ENCODE measurements at places on chromosomes 7 and 10.

DNA sequence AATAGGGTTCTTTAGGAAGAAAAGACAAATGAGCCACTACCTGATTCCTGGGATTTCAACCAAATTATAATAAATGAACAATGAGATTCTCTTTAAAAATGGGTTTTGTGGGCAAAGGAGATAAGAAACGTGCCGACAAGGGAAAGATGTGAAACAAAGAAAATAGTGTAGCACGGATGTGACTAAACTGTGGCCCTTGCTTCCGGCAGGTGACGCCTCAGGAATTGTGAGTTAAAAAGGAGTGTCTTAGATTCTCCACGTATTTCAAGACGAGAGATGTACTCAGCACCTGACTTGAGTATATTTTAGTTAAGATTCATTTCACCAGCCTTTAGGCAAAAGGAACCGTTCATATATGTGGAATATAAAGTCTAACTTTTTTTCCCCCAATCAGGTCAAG lies 75.9 kb downstream of the DNAH11 start:
- DNase-seq, result no peak

DNA sequence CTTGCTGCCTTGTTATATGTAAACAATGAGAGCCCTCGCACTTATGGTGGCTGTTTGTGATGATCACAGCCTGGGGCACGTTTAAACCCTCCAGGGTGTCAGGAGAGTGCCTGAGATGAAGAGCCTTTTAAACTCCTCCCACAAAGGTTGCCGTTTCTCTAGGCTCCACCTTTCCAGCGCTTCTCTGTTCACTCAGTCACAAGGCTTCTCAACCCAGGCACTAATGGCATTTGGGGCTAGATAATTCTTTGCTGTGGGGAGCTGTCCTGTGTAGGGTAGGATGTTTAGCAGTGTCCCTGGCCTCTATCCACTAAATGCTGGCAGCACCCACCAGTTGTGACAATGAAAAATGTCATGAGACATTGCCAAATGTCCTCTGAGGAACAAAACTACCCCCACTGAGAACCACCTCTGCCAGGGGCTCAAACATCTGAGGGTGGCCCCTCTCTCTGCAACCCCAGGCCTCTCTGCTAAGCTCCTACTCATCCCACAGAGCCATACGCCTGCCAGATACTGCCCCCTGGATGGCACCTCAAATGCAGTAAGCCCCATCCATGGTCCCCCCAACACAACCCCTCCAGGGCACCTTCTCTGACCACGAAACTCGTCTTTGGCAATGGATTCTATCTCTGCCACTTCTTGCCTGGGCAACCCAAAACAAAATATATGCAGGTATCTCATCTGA lies 144.3 kb upstream of the ZMIZ1 start:
- no peak for DNase-seq

- no peak for DNase-seq
Measured at GRCh38 chr10:106935978-106936451, 228.5 kb downstream of the SORCS1 start.

GRCh38 chr10:76902949-76903348 lies 734.7 kb downstream of the KCNMA1 start:
- no peak for DNase-seq

DNA sequence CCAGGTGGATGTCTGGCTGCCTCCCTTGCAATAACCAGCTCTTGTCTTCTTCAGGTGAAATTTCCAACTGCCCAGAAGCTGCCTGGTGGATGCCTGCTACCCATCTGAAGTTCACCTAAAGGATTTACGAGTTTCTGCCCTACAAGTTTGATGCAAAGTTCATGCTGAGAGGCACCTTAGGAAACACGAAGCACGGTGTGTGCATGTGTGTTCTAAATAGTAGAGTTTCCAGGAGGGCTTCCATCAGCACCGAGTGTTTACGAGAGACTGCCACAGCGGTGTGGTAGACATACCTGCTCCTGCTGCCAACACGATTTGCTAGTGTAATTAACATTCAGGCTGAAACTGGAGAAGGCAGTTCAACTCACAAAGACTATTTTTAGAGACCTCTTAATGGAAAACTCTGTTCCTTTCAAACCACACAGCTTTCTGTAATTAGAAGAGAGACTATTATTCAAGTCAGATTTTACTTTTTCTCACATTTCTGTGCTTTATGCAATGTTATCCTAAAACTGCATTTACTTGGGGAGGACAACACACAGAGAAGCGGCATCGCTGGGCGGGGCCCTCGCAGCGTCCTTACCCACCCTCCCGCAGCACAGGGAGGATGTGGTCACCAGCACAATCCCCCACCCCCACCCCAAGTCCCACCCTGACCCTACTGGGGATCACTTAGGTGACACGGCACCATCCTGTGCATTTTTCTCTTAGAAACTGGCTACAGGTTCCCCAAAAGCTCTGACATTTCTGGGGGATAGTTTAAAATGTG lies 15.5 kb upstream of the CPXM2 start:
- no peak for DNase-seq

DNA sequence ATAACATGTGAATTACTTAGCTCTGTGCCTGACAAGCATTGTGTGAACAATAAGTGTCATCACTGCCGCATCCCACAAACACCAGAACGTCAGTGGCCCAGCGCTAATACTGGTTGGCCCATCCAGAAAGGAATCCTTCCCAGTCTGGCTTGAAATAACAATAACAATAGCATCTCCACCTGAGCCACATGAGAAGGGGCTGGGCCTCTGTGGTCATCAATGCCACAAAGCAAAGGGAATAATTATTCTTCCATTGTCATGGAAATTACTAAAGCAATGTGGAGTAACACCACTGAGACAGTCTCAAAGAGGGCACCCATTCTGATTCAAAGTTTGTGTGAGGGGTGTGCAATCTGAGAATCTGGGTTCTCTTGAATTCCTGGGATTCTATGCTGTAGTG lies 105.7 kb upstream of the INHBA start:
- no peak for DNase-seq

GRCh38 chr7:15853832-15854470 lies 167.5 kb upstream of the MEOX2 start:
- DNase-seq, result no peak

DNA sequence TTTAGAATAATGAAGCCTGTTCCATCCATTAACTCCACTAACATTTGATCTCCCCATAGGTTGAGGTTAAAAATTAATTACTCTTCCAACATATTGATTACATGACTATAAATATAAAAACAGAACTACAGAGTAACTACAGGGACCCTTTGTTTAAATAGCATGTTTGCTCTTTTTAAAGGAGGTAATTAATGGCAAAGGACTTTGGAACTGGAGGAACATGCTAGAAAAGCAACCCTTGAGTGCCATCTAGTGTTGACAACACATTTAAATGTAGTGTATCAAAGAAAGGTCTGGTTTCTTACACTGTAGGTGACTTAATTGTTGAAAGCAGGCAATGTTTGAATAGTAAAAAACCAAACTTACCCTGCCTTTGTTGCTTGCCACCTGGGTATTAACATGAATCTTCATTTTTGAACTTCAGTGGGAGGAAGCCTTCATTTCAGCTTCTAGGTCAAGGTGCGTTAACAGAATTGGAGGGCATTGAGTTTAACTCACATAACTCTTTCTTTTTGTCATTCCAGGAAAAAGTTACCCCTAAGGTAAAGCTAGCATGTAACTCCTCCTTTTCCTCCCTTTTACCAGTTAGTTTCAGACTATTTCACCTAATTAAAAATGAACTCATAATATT lies 52.6 kb upstream of the CAPZA2 start:
- DNase-seq, result peak; percentile 61

DNA sequence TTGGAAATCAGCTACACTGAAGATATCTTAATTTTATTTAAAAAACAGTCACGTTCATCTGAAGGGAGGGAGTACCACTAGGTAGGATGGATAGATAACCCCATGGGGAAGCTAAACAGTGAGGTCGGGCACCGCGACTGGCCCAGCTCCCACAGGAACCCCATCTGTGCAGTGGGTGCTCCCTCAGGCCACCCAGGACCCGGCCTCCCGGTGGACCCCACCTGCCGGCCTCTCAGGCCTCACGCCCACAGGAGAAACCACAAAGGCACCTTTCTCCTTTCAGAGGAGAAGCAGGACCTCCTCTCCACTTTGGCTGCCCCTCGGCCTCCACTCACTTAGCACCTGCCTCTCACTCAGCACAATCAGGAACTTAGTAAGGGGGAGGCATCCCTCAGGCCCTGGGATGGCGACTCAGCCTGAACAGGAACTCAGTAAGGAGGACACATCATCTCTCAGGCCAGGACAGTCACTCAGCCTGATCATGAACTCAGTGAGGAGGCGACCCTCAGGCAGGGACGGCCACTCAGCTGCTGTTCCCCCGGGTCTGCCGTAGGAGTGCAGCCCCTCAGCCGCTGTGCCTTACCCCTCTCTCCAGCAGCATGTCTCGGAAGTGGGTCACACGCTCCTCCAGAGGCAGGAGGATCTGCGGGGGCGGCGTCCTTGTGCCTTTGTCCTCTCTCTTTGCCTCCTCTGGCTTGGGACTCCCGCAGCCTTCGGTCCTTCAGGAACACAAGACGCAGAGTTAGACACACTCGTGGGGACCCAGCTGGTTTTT lies 195.1 kb downstream of the TCERG1L start:
- DNase-seq, result no peak
